ENCODE measurements at places on chromosomes 5 and 9.

DNA sequence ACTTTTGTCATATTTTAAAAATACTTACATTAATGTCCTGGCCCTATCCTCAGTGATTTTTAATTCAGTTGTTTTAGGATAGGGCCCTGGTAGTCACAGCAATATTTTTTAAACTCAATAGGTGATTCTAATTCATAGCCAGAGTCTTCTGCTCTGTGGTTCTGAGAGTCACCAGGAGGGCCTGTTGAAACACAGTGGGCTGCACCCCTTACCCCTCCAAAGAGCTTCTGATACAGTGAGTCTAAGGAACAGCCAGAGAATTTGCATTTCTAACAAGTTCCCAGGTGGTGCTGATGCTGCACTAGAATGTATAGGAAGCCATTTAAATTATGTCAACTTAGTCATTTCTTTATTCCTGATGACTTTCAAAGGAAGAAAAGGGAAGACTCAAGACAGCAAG is 458.3 kb upstream of the ARRDC3 start:
- DNase-seq: no peak

DNA sequence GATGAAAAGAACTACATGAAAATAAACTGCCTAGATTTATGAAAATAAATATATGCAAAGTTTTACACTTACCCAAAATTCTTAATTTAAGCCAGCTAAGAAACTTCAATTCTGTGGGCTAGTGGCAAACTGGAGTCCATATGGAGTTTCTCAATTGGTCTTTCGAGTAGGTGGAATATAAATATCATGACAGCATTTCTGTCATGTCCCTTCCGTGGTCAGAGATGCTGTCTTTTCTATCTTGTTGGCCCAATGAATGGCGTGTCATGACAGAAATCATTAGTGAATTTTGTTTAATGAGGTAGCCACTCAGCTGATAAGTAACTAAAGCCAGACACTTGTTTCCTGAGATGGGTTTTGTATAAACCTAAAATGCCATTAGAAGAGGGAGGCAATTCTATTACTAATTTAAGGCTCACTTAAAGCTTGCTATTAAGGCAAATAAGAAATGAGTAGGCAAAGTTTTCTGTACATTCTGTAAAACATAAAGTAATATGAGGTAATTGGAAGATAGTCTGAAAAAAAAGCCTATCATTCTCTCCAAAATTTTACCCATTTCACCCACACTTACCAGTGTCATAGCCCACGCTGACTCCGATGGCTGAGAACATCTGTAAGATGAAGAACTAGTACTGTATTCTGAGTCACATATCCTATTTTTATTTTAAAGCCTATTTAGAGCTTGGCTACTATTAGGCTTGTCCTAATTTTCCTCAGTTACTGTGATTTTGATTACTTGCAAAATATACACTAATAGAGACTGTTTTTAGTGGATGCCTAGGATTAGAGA is 419.3 kb upstream of the MEF2C start:
- DNase-seq: no peak

GRCh38 chr9:125493881-125494652 is 212.9 kb downstream of the MAPKAP1 start:
- no peak for DNase-seq

DNA sequence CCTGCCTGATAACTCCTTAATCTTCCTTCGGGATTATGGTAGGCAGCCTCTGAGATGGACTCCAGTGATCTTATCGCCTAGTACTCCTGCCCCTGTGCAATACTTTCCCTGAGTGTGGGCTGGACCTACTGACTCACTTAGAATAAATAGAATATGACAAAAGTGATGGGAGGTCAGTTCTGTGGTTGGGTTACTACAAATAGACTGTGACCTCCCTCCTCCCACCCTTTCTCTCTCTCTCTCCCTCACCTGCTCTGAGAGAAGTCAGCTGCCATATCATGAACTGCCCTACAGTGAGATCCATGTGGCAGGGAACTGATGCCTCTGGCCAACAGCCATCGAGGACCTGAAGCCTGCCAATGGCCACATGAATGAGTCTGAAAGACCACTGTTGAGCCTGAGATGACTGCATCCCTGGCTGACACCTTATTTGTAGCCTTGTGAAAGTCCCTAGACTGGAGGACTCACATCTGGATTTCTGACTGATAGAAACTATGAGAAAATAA is 31.7 kb downstream of the NRG2 start:
- DNase-seq: no peak

GRCh38 chr5:122501089-122501435 is 189.0 kb downstream of the SNCAIP start:
- DNase-seq: no peak

DNA sequence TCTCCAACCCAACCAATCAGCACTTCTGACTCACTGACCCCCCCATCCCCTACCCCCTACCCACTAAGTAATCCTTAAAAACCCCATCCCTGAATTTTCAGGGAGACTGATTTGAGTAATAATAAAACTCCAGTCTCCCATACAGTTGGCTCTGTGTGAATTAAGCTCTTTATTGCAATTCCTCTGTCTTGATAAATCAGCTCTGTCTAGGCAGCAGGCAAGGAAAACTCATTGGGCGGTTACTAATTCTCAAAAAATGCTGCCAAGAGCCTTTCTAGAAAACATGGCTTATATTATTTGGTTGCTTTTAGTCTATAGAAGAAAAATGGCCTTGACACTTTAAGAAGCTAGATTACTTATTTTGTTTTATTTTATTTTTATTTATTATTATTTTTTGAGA is 131.7 kb downstream of the SUSD1 start:
- no peak for DNase-seq

GRCh38 chr9:114611516-114612271 is 603 bp downstream of the TMEM268 start:
- DNase-seq: peak; percentile 58

GRCh38 chr9:21095561-21095960 is 17.8 kb upstream of the IFNB1 start:
- no peak for DNase-seq

All from activated CD4-positive, alpha-beta T cell treated with anti-CD3 and anti-CD28 coated beads for 48 hours (primary cell).